ENCODE measurements at places on chromosomes 1 and 21.

GRCh38 chr1:228845101-228845500 is 109.8 kb downstream of the RHOU start:
- DNase-seq: no peak

DNA sequence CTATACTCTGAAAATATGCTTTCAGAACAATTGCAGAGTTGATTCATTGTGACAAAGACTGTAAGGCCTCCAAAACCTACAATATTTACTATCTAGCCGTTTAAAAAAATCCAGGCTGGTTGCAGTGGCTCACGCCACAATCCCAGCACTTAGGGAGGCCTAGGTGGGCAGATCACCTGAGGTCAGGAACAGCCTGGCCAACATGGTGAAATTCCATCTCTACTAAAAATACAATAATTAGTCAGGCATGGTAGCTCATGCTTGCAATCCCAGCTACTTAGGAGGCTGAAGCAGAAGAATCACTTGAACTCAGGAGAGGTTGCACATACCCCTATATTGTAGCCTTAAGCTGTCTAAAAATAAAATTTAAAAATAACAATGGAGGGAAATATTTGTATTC is 5.3 kb upstream of the TFF2 start:
- no peak for DNase-seq

GRCh38 chr21:19648391-19648790 is 1244.8 kb upstream of the TMPRSS15 start:
- DNase-seq: no peak

DNA sequence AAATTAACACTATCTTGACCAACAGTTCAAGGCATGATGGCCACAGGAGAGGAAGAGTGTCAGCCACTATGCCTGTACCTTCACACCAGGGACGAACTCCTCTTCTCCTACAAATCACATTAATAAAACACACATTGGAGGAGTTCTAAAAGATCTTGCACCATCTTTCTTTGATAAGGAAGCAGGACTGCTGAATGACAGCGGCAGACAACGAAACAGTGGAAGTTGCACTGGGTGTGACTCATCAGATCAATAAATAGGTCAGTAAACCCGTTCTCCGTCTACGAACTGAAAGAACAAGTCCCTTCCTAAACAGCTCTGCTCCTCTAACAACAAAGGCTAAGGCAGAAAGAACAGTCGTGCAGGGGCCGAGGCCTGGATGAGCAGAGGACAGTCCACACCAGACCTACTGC is 23.1 kb downstream of the UBE2G2 start:
- DNase-seq: no peak

- no peak for DNase-seq
Measured at GRCh38 chr1:3954170-3955169, 54.4 kb upstream of the C1orf174 start.

DNA sequence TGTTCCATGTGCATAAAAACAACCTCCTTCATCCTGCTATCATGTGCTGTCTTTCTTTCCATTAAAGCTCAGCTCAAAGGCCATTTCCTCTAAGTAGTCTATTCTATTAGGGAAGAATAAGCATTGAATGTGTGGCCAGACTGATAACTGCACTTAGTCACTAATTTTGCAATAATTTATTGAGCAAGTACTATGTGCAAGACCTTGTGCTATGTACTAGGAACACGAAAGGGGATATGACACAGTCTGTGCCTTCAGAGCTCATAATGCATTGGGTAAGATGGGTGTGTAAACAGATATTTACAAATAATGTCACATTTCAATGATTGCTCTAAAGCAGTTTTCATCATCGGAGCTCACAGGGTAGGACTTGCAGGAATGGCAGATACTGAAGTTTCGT is 54.2 kb downstream of the NMNAT2 start:
- DNase-seq: no peak

DNA sequence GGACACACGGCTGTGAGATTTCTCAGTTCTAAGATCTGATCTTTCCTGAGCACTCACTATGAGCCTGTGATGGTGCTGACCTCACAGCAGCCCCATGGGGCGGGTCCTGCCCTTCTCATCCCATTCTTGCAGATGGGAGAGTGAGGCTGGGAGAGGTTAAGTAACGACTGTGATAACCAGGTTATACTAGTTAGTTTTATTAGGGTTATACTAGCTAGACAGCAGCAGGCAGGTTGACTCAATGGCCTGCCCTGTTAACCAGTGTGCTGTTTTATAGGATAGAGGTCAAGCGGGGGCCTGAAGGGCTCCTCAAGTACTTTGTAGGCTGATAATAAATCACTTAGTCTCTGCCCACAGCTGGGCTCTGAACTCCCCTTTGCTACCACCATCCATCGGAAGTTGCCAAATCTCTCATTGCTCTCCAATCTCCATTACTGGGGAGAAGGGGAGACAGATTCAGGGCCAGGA is 4.8 kb downstream of the CNTN2 start:
- DNase-seq: no peak

- no peak for DNase-seq
Measured at GRCh38 chr21:37623689-37624088, 257.1 kb downstream of the DYRK1A start.

GRCh38 chr1:116574581-116575291 is 3.9 kb upstream of the CD58 start:
- no peak for DNase-seq

DNA sequence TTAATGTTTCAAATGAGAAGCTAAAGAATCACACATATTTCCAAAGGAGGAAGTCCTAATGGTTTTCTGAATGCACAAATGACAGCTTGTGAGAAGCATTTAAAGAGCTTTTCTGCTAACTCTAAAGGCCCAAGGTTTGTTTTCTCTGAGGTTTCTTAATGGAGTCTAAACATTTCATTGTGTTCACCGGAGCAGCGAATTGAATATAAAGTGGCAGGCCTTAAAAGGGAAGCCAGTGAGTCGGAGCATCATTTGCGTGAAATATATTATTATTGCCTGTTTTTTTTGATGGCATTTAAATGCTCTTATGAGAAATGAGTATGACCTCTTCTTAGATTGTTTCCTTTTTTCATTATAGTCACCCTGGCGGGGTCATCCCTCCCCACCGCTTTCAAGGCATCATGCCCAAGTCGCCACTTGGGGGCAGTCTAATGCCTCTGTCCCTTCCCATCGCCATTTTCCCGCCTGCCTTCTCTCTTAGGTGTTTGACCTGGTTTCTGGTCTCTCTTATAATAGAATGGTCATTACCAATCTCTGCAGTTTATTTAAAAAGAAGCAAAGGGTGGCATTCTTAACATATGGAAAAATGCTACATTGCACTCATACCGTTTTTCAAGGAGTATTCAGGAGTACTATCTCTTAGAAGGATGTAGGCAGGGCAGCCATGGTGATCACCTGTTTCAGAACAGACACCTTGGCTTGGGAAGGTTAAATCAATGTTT is 25.3 kb upstream of the OVAAL start:
- peak; percentile 15 for DNase-seq

DNA sequence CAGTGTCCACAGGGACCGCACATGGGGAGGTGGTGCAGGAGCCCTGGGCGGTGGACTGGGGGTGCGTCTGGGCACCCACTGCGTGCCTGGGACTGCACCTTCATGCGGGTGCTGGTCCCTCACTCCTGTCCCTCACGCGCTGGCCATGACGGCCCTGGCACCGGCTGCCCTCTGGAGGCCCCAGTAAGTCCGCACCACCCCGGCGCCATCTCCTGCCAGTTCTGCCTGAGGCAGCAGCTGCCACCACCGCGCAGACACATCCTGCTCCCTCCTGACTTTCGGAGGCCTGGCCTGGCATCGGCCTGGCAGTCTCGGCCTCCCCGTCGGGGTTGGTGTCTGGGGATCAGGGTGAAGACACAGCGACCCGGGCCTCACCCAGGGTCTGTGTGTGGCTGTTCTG is 64.8 kb downstream of the MORN1 start:
- no peak for DNase-seq

All from H1 (cell line).